T-helper 2 cell treated with Interferon-gamma antibody and Interleukin-4, amounts not matched to agents 100 ng/mL and 5 ng/mL, for 36 hours (primary cell): ENCODE measurements at places on chromosomes 5 and 9. TPM values are rescaled to one million over a fixed set of nuclear protein-coding genes. Genes with fewer than 3 reads are reported as not detected.

The PCDHB11 gene
- not detected in 2 replicates for total RNA-seq

The FGF18 gene
- total RNA-seq = 0.20 TPM in 1 of 2 replicates, not detected in the other

The CATSPER3 gene
- total RNA-seq = 0.70 and 0.95 TPM in 2 replicates

The SIMC1 gene
- total RNA-seq = 30.4 and 31.8 TPM in 2 replicates

The GLRA1 gene
- not detected in 2 replicates for total RNA-seq

The MLANA gene
- not detected in 2 replicates for total RNA-seq

The GPR150 gene
- total RNA-seq = 0.30 and 0.48 TPM in 2 replicates

The FBXO10 gene
- 1.7 and 2.5 TPM in 2 replicates for total RNA-seq

The ZNF879 gene
- 3.2 and 4.8 TPM in 2 replicates for total RNA-seq

The GABRP gene
- total RNA-seq = not detected in 2 replicates
